CMK (cell line): ENCODE measurements at places on chromosomes 4 and X.
A peak's percentile ranks its signal among the peaks of the same experiment; 100 is the strongest.

- no peak for DNase-seq
Measured at GRCh38 chr4:154781126-154781982, at the start of gene RBM46. TSS of gene RBM46 (plus strand) at chr4:154781272. CDS start at chr4:154796753, 15,481 bp downstream.

DNA sequence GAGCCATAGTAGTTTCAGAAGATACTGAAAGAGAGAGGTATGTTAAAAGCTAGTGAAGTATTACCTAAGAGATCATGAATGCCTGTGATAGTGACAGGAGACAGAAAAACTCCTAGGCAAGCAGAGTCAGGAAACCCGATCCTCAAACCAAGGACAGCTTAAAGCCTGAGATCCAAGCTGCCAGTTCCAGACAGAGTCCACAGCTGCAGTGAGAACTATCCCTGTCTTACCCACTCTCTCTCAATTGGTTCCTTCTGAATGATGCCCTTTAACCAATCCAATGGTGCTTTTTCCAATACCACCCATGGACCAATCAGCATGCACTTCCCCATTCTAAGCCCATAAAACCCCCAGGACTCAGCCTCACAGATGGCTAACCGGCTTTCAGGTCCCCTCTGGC is 90.4 kb upstream of the PCDH10 start:
- no peak for DNase-seq

DNA sequence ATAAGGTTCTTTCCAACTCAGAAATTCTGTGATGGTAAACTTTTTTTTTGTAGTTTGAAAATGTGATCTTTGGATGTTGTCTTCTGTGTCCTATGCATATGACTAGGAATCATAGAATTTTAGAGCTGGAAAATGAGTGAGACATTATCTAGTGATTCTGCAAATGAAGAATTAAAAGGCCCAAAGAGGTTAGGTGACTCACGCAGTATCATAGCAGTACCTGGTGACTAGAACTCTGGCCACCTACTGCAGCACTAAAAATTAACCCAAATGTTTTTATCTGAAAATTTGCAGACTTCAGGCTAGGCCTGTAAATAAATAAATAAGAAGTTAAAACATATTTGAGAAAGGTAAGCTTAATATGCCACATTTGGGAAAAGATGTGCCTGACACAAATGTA is 52.8 kb downstream of the NFKB1 start:
- DNase-seq: no peak

DNA sequence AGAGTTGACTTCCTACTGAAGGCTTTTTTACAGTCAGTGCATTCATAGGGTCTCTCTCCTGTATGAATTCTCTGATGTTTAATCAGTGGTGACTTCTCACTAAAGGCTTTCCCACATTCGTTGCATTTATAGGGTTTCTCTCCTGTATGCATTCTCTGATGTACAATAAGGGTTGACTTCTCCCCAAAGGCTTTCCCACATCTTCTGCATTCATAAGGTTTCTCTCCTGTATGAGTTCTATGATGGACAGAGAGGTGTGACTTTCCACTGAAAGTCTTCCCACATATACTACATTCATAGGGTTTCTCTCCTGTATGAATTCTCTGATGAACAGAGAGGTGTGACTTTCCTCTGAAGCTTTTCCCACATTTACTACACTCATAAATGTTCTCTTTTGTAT is 45.2 kb downstream of the ZNF674 start:
- DNase-seq: no peak

- no peak for DNase-seq
Measured at GRCh38 chr4:144355811-144356757, 215.6 kb upstream of the GYPA start.

- DNase-seq: no peak
Measured at GRCh38 chr4:126306152-126306869, 991.6 kb downstream of the FAT4 start.

GRCh38 chr4:4675641-4676040 is 133.8 kb upstream of the STX18 start:
- no peak for DNase-seq

DNA sequence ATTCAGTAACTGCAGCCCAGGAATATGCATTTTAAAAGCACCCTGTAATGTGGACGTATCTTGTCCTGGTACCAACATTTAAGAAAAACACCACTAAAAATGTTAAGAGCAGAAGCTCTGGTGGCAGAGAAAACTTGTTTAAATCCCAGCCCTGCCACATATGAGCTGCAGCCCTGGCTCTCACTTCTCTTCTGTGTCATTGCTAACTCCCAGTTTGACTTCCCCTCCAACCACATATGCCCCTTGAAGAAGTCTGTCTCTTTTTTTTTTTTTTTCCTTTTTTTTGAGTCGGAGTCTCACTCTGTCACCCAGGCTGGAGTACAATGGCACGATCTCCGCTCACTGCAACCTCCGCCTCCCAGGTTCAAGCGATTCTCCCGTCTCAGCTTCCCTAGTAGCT is 14.8 kb downstream of the LHFPL1 start:
- DNase-seq: no peak

GRCh38 chrX:10189317-10190268 is 32.8 kb downstream of the CLCN4 start:
- DNase-seq: peak; percentile 50

GRCh38 chrX:42085836-42086235 is 162.5 kb upstream of the CASK start:
- DNase-seq: no peak

DNA sequence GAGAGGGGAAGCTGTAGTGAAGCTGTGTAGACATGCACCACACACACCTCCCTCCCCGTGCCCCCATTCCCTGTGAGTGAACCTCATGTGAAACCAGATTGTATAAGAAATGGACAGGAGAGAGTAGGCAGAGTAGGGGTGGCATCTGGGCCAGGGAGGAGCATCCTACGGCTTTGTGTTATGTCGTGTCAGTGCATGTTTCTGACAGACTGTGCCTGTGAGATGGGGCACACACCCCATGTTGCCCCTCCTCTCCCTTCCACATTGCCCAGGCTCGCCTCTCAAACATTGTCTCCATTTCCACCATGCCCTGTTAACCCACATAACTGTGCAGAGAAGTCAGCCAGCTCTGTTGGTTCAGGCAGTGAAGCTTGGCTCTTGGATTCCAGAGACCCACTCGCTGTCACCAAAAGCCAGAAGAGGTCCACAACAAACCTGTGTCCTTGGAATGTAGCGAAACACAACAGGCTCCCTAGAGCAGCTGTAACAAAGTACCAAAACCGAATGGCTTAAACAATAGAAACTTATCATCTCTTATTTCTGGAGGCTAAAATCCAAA is 56.1 kb downstream of the SLC9A6 start:
- DNase-seq: no peak

GRCh38 chr4:32462944-32463343 is 1742.8 kb downstream of the PCDH7 start:
- DNase-seq: no peak

GRCh38 chrX:57596109-57596508 is 4.3 kb downstream of the ZXDB start:
- no peak for DNase-seq

DNA sequence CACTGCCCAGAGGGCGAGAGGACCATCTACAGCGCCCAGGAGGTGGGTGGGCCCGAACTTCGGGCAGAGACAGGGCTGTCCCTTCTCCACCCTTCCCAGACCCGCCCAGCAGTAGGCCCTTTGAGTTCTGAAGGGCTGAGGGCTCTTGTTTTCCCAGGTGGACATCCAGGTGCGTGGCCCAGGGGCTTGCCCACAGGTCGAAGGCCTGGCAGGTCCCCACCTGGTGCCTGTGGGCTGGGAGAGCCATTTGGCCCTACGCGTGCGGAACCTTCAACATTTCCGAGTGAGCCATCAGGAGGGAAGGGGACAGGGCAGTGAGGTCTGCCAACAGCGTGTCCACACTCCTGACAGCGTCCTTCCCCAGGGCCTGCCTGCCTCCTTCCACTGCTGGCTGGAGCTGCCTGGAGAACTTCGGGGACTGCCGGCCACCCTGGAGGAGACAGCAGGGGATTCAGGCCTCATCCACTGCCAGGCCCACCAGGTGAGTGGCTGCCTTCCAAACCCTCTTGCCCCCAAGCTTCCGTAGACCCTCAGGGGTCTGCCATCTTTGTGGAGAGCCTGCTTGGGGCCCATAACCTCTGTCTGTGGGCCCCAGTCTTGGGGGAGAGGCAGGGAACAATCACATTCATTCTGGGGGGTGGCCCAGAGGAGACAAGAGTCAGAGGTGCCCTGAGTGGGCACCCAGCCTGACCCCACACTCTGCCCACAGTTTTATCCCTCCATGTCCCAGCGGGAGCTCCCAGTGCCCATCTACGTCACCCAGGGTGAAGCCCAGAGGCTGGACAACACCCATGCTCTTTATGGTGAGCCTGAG is 6.8 kb downstream of the PLXNB3 start:
- DNase-seq: no peak

GRCh38 chrX:87873347-87873941 is 355.8 kb downstream of the KLHL4 start:
- no peak for DNase-seq

- no peak for DNase-seq
Measured at GRCh38 chr4:138389976-138390685, 148.0 kb upstream of the SLC7A11 start.

DNA sequence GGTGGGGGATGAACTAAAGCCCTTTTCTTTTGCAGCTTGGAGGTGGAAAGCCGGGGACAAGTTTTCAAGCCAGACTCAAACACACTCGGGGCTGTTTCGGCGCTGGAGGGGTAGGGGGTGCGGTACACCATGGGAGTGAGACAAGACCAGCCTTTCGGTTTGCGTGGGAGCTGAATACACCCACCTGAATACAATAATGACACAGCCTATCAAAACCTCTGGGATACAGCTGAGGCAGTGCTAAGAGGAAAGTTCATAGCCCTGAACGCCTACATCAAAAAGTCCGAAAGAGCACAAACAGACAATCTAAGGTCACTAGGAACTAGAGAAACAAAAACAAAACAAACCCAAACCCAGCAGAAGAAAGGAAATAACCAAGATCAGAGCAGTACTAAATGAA is 163.3 kb downstream of the ATRX start:
- DNase-seq: no peak

DNA sequence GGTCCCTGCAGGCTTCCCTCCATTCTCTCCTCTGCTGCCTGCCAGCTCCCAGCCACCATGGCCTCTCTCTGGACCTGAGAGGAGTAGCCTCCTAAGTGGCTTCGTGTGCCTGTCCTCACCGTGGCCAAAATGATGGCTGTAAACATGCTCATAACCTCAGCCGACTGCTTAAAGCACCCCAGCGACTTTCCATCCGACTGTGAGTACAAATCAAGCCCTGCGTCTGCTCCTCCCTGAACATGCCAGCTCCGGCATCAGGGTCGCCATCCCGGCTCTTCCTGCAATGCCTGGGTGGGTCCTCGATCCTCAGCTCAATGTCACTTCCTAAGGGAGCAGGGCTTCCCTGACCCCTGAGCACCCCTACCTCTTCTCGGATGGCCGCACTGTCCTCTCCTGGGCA is 3.3 kb upstream of the SORCS2 start:
- DNase-seq: no peak
